Activated CD4-positive, alpha-beta memory T cell treated with anti-CD3 and anti-CD28 coated beads for 36 hours (primary cell): ENCODE measurements at places on chromosomes 11 and 22. TPM values are rescaled to one million over a fixed set of nuclear protein-coding genes. Genes with fewer than 3 reads are reported as not detected.

DNA sequence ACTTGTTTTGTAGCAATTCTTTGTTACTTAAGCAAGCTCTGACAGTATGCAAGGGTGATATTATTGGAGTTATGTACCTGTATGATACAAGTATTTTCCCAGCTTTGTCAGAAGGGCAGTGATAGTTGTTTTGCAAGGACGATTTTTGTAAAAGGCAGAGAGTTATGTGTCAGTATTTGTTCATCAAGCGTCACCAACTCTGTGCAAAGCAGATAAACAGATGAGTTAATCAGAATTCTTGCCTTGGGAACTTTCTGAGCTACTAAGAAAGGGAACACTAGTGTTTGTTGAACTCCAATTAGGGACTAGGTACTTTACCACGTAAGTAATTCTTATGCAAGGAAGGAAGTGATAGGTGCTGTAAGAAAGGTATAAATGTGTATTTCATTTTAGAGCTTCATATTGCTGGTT, 1.4 kb downstream of the USP47 start:
- no peaks in the 10 kb centered on the region for H3K27me3 ChIP-seq
- peaks cover 34% of the 10 kb centered on the region for H3K4me1 ChIP-seq

The APOL1 gene
- total RNA-seq, result 44.7 TPM

- H3K27me3 ChIP-seq, result no peaks in the 10 kb centered on the region
- no peak overlapping the region for H3K27ac ChIP-seq
- DNase-seq, result no peak
Measured at GRCh38 chr22:41394012-41394356, 12.2 kb downstream of the TEF start.

DNA sequence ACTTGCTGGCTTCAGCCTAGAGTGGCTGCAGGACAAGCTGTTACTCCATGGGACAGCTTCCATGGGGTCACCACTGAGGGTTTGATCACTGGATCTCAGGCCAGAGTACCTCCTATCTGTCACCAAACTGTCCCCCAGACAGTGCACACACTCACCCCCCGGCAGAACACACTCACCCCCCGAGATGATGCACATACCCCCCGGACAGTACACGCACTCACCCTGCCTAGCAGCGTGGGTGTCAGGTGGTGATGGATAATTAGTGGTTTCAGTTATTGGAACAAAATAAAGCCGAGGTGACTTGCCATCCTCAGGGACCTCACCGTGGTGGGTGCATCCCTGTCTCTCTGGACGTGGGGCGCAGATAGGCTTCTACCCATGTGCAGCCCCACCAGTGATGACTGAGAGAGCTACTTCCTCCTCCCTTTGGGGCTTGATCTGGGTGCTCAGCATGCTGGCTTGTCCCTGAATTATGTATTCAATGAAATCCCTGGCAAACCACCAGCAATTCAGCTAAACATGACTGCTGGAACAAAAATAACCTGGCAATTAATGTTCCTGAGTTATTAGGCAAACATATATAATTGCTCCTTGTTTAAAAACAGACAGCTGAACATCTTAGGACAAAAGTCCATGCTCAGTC, 18.9 kb downstream of the TANGO2 start:
- peaks cover 19% of the 10 kb centered on the region for H3K4me1 ChIP-seq
- no peaks in the 10 kb centered on the region for H3K27me3 ChIP-seq
- no peak overlapping the region for H3K27ac ChIP-seq
- no peak overlapping the region for H3K4me3 ChIP-seq
- peaks cover 26% of the 10 kb centered on the region for H3K36me3 ChIP-seq

- no peak overlapping the region for H3K27ac ChIP-seq
- H3K4me3 ChIP-seq, result no peak overlapping the region
- H3K36me3 ChIP-seq, result no peaks in the 10 kb centered on the region
- no peaks in the 10 kb centered on the region for H3K27me3 ChIP-seq
Measured at GRCh38 chr11:2716376-2717095, 16.7 kb upstream of the KCNQ1OT1 start.

GRCh38 chr11:2590131-2590964, 109.4 kb downstream of the KCNQ1OT1 start:
- H3K27me3 ChIP-seq, result no peaks in the 10 kb centered on the region
- no peak overlapping the region for H3K27ac ChIP-seq
- H3K4me3 ChIP-seq, result no peak overlapping the region
- DNase-seq, result peak; percentile 5
- peaks cover 26% of the 10 kb centered on the region for H3K36me3 ChIP-seq
- H3K4me1 ChIP-seq, result no peaks in the 10 kb centered on the region

The WEE1 gene
- total RNA-seq, result 47.8 TPM

DNA sequence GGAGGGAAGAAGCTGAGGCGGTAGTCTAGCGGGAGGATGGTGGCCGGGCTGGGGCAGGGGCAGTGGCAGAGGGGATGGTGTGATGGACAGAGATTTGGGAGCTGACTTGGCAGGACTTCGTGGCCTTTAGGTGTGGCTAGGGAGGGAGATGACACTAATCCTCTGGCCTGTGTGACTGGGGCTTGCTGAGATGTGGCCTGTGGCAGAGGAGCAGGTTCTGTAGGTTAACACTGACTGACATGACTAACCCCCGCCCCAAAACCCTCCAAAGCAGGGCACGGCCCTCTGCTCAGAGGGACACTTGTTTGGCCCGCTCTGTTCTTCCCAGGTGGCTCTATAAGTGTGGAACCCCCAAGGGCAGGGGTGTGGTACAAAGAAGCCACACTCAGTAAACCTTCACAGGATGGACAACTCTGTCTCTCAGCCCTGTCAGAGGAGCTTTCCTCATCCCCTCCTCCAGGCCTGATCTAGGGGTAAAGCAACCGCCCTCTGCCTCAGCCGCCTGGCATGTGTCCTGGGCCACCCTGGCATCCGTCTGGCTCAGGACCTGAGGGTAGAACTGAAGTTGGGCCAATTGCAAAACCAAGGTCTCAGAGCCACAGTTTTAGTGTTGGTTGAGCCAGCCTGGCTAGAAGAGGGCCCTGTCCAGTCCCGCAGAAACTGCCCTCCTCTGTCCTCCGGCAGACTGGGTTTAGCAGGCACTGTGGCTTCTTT, 15.6 kb downstream of the TOM1 start:
- H3K4me3 ChIP-seq, result no peak overlapping the region
- no peak for DNase-seq
- peaks cover 5% of the 10 kb centered on the region for H3K36me3 ChIP-seq
- H3K27me3 ChIP-seq, result no peaks in the 10 kb centered on the region
- peak overlapping the region; percentile 24 for H3K27ac ChIP-seq

DNA sequence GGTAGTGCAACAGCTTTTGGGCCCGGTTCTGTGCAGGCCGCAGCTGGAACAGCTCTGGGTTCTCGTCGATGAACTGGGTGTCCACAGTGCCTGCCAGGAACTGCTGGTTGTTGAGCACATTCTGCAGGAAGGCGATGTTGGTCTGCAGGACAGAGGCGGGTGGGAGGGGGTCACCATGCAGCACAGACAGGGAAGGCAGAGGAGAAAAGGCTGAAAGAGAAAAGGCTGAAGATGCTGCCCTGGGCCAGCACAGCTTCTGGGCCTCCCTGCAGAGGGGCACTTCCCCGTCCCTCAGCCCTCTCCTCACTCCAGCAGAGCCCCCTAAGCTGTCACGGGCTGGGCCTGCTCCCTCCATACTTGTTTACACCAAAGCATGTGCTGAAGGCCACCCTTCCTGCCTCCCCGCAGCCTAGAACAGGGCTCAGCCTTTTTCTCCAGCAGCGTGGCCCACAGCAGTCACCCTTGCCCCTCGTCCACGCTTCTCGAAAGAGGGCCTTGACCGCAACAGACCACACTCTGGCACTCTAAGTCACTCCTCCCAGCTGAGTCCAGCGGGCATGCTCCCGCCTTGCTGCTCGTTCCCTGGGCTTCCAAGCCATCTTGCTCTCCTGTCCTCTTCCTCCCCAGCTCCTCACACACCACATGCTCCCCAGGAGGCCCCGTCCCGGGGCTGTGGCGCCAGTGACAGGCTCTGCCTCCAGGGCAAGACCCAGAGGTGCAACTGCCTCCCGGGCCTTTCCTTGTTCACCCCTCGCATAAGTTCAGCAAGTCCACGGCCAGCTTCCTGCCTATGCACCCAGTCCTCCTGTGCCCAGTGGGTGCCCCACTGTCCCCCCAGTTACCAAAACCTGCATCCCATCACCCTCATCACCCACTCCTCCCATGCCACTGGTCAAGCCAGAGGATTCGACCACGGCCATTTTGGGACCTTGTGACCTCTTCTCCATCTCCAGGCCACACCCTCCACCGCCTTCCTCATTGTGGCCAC, 3.3 kb upstream of the LRFN4 start:
- no peak for DNase-seq
- H3K4me1 ChIP-seq, result peaks cover 12% of the 10 kb centered on the region
- no peak overlapping the region for H3K4me3 ChIP-seq
